ENCODE measurements at places on chromosomes 7 and 10. TPM values are rescaled to one million over a fixed set of nuclear protein-coding genes. Genes with fewer than 3 reads are reported as not detected.

- DNase-seq, result no peak
These were observed 36.2 kb upstream of the HECW1 start for GRCh38 chr7:43076189-43076605.

GRCh38 chr10:63885156-63885555, 364.0 kb downstream of the REEP3 start:
- no peak for DNase-seq

DNA sequence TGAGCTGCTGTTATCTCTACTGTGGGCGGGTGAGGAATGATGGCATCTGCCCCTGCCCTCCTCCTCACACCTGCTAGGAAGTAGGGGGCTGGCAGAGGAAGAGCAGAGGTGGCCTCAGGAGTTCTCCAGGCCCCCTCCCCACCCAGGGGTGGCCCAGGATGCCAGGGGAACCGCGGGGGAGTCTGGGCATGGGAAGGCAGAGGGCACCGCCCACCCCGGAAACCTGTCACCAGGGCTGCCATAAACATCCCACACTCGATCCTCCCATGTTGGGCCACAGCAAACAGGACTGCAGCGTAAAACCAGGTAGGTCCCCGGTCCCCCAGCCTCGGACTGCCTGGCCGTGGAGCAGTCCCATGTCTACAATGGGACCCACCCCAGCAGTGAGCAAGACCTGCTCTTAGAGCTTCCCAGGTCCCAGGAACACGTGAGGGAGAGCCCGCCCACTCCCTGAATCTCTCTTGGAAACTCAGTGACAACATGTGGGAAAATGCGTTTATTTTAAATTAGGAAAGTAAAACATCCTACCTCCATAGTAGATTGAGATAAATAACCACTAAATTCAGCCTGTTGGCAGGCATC, 23.4 kb downstream of the EBF3 start:
- no peak for DNase-seq

DNA sequence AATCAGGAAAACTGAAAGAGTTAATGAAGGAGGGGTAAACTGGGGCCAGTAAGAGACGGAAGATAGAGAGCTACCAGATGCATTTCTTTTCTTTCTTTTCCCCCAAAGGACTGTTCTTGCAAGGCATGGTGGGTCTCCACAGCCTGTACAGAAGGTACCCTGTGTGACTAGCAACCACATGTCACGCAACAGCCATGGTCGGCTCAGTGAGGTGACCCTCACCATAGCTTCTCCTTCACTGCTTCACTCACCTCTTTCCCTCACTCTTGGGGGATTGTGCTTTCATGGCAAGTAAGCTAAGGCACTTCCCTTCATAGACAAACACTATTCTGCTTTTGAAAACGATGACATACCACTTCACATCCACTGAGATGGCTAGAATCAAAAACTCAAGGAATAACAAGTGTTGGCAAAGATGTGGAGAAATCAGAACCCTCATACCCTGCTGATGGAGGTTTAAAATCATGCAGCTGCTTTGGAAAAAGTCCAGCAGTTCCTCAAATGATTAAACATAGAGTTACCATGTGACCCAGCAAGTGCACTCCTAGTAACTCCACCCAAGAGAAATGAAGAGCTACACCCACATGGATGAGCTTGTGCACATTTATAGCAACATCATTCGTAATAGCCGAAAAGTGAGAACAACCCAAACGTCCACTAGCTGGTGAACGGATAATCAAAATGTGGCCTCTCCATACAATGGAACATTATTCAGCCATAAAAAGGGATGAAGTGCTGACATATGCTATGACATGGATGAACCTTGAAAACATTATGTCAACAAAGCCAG, 3.8 kb upstream of the INSIG1 start:
- no peak for DNase-seq

DNA sequence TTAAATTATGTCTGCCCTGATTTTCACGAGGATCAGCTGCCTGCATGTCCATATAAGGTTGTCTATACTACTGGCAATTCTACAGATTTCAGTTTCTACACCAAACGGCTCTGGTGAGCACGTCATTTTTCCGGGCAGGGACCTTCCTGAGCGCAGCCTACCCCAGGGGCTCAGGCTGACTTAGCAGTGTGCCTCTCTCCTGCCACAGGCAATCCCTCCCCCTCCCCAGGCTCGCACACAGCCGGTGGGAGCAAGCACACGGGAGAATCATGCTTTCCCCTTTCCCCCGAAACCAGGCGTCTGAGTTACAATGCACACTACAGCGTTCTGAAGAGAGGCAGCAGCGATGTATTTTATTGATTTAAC, 1.7 kb downstream of the KLF6 start:
- DNase-seq, result peak; percentile 67

- no peak for DNase-seq
These were observed 45.5 kb upstream of the DMBT1 start for GRCh38 chr10:122515022-122515424.

DNA sequence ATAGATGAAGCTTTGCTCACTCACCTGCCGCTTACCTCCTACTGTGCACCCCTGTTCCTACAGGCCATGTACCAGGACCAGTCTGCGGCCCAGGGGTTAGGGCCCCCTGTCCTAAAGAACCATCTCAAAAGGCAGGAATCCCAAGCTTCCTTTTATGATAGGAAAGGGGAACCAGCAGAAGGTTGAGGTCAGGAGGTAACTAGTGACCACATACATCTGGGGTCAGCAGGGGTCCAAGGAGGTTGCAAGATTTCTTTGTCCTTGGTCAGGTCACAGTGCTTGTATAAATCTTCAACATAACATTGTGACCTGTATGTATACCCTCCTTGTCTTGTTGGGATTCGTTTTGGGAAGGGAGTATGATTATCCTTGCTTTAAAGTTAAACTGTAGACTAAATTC, 73.8 kb downstream of the OAT start:
- no peak for DNase-seq

GRCh38 chr7:22723637-22724036, 3.4 kb upstream of the IL6 start:
- no peak for DNase-seq

- DNase-seq, result no peak
These were observed 8.7 kb downstream of the ZNF37A start for GRCh38 chr10:38102880-38103279.

DNA sequence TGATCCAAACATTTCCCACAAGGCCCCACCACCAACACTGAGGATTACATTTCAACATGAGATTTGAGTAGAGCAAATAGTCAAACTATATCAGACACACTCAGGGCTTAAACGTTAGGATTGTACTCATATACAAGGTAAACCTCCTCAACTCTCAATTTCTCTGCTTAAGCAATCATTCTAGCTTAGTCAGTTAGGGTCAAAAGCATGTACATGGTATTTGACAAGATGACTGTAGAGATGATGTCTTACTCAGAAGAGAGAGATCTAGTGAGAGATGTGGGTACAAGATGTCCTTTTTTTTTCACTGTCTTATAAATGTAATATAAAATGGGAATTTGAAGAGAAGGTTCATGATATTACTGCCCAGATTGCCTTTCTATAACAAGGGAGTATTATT, 270.1 kb downstream of the PRKG1 start:
- DNase-seq, result no peak

DNA sequence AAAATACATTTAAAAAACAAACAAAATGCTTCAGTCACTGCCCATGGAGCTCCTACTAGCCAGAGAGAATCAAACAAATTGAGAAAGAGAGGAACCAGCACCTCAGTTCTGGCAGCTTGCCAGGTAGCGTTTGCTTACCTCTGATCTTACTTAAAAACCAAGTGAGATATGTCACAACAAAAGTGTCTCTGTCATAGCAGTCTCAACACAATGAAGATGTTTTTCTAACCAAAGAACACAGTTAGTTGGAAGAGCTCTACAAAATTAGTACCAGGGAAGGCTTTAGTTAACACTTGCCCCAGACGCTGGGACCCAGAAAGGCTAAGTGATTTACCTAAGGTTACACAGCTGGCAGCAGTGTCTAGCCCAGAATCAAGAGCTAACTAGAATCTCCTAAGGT, 3.4 kb downstream of the DOCK4 start:
- peak; percentile 32 for DNase-seq

DNA sequence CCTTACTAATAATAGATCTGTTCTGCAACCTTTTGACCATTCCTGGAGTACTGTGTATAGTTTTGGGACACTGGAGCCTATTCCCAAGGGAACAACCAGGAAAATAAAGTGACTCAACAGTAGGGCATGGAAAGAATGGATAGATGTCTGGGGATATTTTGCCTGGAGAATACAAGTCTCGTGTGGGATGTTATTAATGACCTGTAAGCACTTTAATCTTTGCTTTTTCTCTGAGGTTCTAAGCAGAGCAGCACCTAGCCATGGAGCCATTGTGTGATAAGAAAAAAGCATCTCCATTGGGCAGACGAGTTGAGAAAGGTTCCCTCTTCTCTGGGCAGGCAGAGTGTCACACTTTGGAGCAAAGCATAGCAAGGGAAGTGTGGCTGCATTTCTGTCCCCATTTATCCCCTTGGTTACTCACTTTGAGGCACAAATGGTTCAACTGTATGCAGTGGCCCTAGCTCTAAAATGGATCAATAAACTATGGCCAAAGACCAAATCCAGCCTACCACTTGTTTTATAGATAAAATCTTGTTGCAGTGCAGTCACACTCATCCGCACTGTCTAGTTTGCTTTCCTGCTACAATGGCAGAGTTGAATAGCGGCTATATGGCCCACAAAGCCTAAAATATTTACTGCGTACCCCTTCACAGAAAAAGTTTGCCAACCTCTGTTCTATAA, 21.0 kb upstream of the CCDC71L start:
- no peak for DNase-seq

- no peak for DNase-seq
These were observed 163.3 kb upstream of the RHEB start for GRCh38 chr7:151682831-151683614.

DNA sequence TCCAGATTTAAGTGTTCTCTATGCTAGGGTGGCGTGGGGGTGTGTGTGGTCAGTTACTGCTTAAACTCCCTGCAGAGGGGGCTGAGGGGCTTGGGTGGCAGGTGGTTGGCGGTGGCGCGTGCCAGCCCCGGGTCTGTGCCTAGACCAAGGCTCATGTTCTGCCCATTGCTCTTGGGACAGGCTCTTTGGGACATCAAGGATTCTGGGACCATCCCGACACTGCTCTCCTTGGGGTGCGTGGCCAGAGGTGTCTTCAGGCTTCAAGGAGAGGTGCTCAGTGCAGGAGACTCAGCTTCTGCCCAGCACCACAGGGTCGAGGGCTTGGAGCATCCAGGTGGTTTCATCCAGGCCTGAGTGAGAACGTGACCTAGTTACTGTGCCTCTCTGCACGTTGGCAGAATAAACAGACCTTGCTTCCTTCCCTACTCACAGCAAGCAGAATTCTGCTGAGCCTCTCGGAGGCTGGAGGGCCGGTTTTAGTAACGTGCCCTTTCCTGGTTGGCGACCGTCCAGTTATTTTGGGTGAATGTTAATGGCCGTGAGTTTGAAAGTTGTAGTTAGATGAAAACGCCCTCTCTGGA, 39.9 kb downstream of the CAMK1D start:
- DNase-seq, result no peak

Gene TAS2R5
- 0.64 TPM for polyA plus RNA-seq

Gene TAS2R60
- not detected for polyA plus RNA-seq

Gene CYP3A7
- not detected for polyA plus RNA-seq

Gene MGAM2
- not detected for polyA plus RNA-seq

Gene SIRT1
- polyA plus RNA-seq, result 21.3 TPM
